ENCODE measurements at places on chromosomes 2 and 18.

GRCh38 chr18:6423289-6423688 is 8.6 kb upstream of the L3MBTL4 start:
- no peak for DNase-seq

DNA sequence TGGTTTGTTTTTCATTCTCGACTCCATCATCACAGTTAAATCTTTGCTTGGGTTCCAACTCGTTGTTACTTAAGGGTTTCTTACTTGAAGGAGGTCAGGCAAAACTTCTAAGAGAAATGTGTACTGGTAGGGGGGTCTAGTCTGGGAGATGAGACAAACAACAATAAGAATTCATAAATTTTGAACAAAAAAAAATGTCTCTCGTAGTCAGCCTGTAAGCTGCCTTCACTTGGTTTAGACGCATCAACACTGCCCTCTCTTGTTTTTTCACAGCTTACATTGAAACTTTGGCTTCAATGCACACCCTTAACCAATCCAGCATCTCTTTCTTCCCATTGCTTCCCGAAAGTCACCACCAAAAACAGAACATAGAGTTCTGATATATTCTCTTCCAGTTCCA is 576.4 kb upstream of the PIK3C3 start:
- no peak for DNase-seq

- no peak for DNase-seq
Observed at GRCh38 chr2:43057742-43058725, 168.4 kb downstream of the ZFP36L2 start.

DNA sequence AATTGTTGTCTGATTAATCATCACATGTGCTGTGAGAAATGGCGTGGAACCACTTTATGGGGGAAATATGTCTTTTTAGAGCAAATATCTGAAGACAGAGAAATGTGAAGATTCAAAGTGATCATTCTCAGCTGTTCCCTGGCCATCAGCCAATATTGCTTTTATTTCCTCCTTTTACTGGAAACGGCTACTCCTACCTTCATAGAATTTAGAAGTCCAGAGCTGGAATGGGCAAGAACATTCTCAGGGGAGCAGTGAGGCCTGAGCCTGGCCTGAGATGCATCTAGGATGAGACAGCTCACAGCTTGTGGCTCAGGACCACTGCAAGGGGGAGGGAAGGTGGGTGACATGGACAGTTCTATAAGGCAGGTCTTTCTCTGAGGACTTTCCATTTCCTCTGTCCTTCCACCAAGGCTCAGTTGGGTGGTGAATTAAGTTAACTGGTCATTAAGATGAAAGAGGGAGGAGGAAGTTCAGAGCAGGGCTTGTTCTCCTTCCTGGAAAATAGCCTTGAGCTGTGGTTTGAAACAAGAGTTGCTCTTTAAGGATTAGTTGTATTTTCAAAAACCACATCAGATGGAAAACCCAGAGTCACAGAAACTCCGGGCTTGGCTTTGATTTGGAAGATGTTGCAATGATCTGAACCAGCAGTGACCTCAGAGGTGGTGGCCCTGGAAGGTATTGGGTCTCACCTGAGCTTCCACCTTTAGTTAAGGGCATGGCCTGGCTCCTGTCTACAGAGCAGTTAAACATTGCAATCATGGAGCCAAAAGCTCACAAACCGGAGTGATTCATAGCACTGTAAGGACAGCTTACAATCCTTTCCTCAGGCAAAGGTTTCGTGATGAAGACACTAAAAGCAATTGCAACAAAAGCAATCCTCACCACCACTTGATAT is 144.3 kb downstream of the VAPA start:
- peak; percentile 16 for DNase-seq

- no peak for DNase-seq
Observed at GRCh38 chr2:238251331-238251730, 11.5 kb upstream of the HES6 start.

All from NB4 (cell line).